Mesothelial cell of epicardium (in vitro differentiated cells): ENCODE measurements at places on chromosomes 2 and 18. TPM values are rescaled to one million over a fixed set of nuclear protein-coding genes. Genes with fewer than 3 reads are reported as not detected.

GRCh38 chr2:74111380-74111779, 36.3 kb downstream of the BOLA3 start:
- no peak for DNase-seq
- no peak overlapping the region for H3K4me3 ChIP-seq
- no peaks in the 10 kb centered on the region for H3K4me1 ChIP-seq
- H3K27me3 ChIP-seq: no peaks in the 10 kb centered on the region

- no peaks in the 10 kb centered on the region for H3K27me3 ChIP-seq
- H3K4me3 ChIP-seq: no peak overlapping the region
- DNase-seq: no peak
Observed at GRCh38 chr2:163997466-163997865, 261.7 kb upstream of the FIGN start.

DNA sequence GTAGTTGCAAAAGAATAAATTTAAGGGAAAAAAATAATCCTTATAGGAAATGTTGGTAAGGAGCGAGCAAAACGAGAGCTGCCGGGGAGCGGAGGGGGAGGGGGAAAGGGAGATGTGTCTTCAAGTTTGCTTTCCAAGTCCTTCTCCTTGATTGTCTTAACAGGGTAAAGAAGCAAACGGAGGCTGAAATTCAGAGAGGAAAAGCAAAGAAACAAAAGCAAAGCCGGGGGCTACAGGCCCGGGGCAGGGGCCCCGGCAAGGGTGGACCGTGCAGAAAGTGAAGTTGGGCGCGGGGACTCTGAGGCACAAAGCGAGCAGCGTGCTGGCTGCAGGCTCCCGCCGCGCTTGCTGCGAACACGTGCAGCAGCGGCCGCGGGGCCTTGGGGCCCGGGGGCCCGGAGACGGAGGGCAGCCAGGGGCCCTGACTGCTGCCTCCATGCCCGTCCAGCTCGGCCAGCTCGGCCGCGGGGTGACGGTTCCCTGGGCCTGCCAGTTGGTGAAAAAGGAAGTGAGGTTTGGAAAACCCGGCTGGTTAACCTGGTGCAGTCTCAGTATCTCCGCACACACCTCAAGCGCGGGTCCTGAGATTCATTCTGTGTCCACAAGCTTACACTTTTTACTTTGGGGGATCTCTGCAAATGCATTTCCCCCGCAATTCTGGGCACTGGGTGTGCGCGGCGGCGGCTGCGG, 4.1 kb downstream of the BCL11A start:
- peak overlapping the region; percentile 91 for H3K4me3 ChIP-seq
- DNase-seq: no peak
- H3K36me3 ChIP-seq: peaks cover 2% of the 10 kb centered on the region
- H3K27me3 ChIP-seq: no peaks in the 10 kb centered on the region

DNA sequence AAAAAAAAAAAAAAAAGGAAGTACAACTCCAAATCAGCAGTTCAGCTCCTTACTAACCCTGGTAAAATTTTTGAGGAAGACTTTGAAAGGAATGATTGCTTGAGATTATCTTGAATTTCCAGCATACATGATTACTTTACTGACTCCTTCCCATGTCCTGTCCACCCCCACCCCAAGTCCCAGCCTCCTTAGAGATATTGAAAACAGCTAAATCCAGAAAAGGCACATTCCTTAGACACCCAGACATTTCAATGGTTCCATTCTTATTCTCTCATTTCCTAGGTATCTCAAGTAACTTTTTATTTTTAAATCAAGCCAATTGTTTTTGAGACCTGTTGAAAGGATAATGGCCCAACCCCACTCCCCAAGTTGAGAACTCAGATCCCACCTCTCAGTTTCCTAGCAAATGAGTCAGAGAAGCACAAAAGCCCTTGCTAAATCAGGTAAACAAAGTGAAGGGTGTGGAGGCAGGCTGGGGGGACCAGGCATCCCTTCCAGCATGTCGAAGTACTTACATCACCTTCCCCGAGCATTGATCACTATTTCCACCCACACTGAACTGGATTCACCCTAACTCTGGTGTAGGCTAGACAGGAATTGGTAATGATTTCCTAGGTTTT, 95.4 kb upstream of the FZD7 start:
- DNase-seq: no peak
- H3K27me3 ChIP-seq: no peaks in the 10 kb centered on the region
- peaks cover 31% of the 10 kb centered on the region for H3K4me1 ChIP-seq

DNA sequence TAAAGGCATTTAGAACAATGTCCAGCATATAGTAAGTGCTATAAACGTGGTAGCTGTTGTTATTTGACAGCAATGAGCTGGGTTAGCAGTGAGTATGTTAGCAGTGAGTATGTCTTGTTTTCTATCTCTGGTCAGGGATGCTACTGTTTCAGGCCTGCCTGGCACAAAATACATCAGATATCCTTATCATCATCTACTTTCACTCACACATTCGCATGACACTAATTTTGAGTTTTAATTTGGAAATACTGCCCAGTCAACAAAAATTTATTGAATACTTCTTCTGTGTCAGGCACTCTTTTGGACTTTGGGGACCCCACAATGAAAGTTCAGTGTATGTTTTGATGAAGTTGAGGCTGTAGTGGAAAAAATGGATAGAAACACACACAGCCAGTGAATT, 401.6 kb downstream of the CLIP4 start:
- H3K36me3 ChIP-seq: peaks cover 1% of the 10 kb centered on the region
- peaks cover 38% of the 10 kb centered on the region for H3K27me3 ChIP-seq
- H3K4me1 ChIP-seq: no peaks in the 10 kb centered on the region
- DNase-seq: no peak
- no peak overlapping the region for H3K27ac ChIP-seq

- peaks cover 7% of the 10 kb centered on the region for H3K4me1 ChIP-seq
- no peaks in the 10 kb centered on the region for H3K36me3 ChIP-seq
- H3K27me3 ChIP-seq: no peaks in the 10 kb centered on the region
- no peak overlapping the region for H3K27ac ChIP-seq
- no peak for DNase-seq
- H3K4me3 ChIP-seq: no peak overlapping the region
Observed at GRCh38 chr2:241014764-241015163, 16.3 kb downstream of the SNED1 start.

- no peak overlapping the region for H3K4me3 ChIP-seq
- DNase-seq: no peak
Observed at GRCh38 chr2:204948024-204948763, 402.9 kb downstream of the PARD3B start.

DNA sequence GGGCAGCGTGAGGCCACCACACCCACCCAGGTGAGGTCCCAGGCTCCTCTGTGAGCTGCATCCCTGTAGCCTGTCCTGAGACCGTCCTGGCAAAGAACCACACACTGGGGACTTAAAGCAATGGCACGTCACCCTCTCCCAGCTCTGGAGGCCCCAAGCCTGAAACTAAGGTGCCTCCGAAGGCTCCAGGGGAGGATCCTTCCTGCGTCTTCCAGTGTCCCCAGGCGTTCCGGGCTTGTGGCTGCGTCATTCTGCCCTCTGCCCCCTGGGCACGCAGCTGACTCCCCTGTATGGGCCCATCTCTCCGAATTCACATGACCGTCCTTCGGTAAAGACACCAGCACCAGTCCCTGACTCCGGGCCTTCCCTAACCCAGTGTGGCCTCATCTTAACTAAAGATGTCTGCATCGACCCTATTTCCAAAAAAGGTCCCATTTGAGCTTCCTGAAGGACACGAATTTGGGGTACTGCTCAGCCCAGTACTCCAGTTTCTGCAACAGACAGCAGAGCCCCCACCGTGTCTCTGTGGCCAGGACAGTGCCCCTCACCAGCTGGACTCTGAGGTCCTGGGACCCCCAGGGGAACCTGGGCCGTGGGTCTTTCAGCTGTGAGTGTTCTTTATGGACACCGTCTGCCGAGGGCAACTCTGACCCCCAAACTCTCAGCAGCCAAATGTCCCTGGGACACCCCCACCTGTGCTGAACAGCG, 75.2 kb upstream of the CTDP1 start:
- H3K4me1 ChIP-seq: peaks cover 14% of the 10 kb centered on the region
- peaks cover 4% of the 10 kb centered on the region for H3K27me3 ChIP-seq
- H3K4me3 ChIP-seq: no peak overlapping the region
- H3K36me3 ChIP-seq: no peaks in the 10 kb centered on the region
- DNase-seq: peak; percentile 8

DNA sequence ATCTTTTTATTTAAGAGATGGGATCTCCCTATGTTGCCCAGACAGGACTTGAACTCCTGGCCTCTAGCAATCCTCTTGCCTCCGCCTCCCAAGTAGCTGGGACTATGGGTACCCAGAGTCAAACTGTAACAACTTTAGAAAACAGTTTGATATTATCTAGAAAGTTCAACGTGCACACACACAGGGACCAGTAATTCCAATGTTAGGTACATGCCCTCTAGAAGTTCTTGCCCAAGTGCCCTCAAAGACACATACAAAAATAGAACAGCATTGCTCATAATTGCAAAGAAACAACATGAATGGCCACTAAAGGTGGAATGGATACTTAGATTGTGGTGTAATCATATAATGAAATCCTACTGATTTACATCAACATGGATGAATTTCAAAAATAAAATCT, 12.6 kb upstream of the LPIN2 start:
- no peak overlapping the region for H3K4me3 ChIP-seq
- H3K27me3 ChIP-seq: no peaks in the 10 kb centered on the region
- peaks cover 35% of the 10 kb centered on the region for H3K4me1 ChIP-seq
- DNase-seq: no peak
- H3K36me3 ChIP-seq: no peaks in the 10 kb centered on the region

DNA sequence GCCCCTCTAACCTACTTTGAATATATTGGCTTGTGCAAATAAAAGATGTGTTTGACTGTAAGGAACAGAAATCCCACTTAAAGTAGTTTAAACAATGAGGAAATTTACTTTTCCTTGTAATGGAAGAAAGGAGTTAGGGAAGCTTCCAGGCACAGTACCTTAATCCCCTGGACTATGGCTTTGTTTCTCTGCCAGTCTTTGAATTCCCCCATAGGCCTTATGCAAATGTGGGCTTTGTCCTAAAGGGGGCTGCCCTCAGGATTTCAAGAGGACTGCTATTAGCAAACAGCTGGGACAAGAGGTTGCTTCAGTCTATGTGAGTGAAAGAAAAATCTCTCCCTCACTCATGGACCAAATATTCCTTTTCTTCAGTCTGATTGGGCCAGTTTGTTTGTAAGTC, 255.1 kb upstream of the THSD7B start:
- no peak overlapping the region for H3K4me3 ChIP-seq
- peaks cover 35% of the 10 kb centered on the region for H3K27me3 ChIP-seq
- DNase-seq: no peak
- H3K27ac ChIP-seq: no peak overlapping the region
- H3K36me3 ChIP-seq: no peaks in the 10 kb centered on the region
- H3K4me1 ChIP-seq: no peaks in the 10 kb centered on the region

DNA sequence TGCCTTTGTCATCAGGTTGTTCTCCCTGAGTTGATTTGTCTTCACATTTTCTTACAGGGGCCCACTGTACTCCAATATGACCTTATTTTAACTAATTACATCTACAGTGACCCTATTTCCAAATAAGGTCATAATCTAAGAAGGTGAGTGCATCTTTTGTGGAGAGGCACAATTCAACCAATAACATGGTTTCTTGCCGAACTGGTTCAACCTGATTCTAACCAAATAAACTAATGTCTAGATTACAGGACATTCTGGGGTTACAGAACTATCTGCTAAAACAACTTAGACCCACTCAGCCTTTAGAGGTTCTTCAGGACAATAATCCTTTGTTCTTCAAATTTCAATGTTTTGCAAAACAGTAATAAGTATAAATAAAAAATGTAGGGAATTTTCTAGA, 496.5 kb upstream of the SOX11 start:
- H3K4me1 ChIP-seq: peaks cover 5% of the 10 kb centered on the region
- H3K36me3 ChIP-seq: peaks cover 2% of the 10 kb centered on the region
- H3K27me3 ChIP-seq: no peaks in the 10 kb centered on the region
- no peak overlapping the region for H3K4me3 ChIP-seq
- DNase-seq: no peak
- H3K27ac ChIP-seq: no peak overlapping the region

- H3K27me3 ChIP-seq: no peaks in the 10 kb centered on the region
- H3K4me1 ChIP-seq: peaks cover 7% of the 10 kb centered on the region
- H3K4me3 ChIP-seq: no peak overlapping the region
- no peak for DNase-seq
Observed at GRCh38 chr2:128593879-128594650, 275.4 kb upstream of the HS6ST1 start.

DNA sequence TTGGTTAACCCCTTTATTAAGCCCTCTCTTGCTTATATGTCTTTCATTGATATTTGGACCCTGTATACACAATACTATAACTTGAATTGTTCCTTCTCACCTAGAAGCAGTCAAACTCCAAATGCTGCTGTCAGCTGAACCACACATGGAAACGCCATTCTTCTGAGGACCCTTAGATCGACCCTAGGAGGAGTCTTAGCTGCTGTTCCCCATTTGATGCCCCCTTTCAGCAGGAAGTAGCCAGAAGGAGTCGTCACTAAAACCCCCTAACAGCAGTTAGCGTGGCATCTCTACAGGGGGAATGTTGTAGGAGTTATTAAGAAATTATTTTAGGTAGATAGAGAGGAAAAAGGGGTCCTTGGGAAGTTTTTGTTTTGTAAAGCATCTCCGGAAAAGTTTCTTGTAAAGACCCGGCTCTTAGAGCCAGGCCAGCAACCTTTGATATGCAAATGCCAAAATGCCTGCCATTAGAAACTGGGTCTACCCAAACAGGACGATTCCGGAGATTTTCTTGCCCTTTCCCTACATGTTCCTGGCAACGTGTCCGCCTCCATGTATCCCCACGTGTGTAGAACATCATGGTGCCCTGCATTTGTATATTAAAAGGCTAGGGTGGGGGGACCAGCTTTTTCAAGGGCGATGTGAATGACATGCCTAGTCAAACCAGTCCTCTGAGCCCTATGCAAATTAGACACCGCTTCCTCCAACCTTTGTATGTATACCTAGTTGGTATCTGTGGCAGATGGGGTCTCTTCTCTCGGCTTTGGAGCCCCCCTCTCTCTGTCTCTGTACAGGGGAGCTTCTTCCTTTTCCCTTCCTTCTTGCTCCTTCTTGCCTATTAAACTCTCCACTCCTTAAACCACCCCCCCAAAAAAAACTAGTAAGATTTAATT, 638.4 kb upstream of the POU3F3 start:
- H3K27me3 ChIP-seq: peaks cover 14% of the 10 kb centered on the region
- H3K4me3 ChIP-seq: no peak overlapping the region
- H3K27ac ChIP-seq: no peak overlapping the region
- no peaks in the 10 kb centered on the region for H3K36me3 ChIP-seq

- H3K27me3 ChIP-seq: peaks cover 30% of the 10 kb centered on the region
- no peak overlapping the region for H3K27ac ChIP-seq
- H3K4me1 ChIP-seq: peaks cover 2% of the 10 kb centered on the region
- no peak for DNase-seq
- no peaks in the 10 kb centered on the region for H3K36me3 ChIP-seq
- no peak overlapping the region for H3K4me3 ChIP-seq
Observed at GRCh38 chr2:129587426-129588064, 391.9 kb upstream of the RAB6C start.

GRCh38 chr18:36271153-36271552, 26.4 kb upstream of the FHOD3 start:
- no peaks in the 10 kb centered on the region for H3K36me3 ChIP-seq
- H3K4me1 ChIP-seq: peaks cover 10% of the 10 kb centered on the region
- peaks cover 7% of the 10 kb centered on the region for H3K27me3 ChIP-seq
- no peak overlapping the region for H3K27ac ChIP-seq
- DNase-seq: no peak

- no peak for DNase-seq
- H3K36me3 ChIP-seq: peaks cover 19% of the 10 kb centered on the region
- no peak overlapping the region for H3K27ac ChIP-seq
- no peaks in the 10 kb centered on the region for H3K4me1 ChIP-seq
- H3K27me3 ChIP-seq: no peaks in the 10 kb centered on the region
- no peak overlapping the region for H3K4me3 ChIP-seq
Observed at GRCh38 chr2:145207884-145208283, 688.0 kb upstream of the ZEB2 start.

NDC80 gene
- 13.4 to 16.1 TPM (median 15.0 TPM) in 3 replicates for total RNA-seq

DSG1 gene
- total RNA-seq: 0.07 to 0.18 TPM (median 0.09 TPM) in 3 replicates

ALPP gene
- not detected in 3 replicates for total RNA-seq

G6PC2 gene
- not detected in 3 replicates for total RNA-seq

DCDC2C gene
- not detected in 3 replicates for total RNA-seq

ANKRD30B gene
- total RNA-seq: not detected in 3 replicates
